HFFc6 (cell line): ENCODE measurements at places on chromosomes 1 and 21. TPM values are rescaled to one million over a fixed set of nuclear protein-coding genes. Genes with fewer than 3 reads are reported as not detected.

- DNase-seq, result no peak
- H3K36me3 ChIP-seq, result no peaks in the 10 kb centered on the region
- H3K4me1 ChIP-seq, result no peaks in the 10 kb centered on the region
- H3K27me3 ChIP-seq, result peaks cover 61% of the 10 kb centered on the region
These were observed 13.1 kb downstream of the RNF220 start for GRCh38 chr1:44418022-44418673.

DNA sequence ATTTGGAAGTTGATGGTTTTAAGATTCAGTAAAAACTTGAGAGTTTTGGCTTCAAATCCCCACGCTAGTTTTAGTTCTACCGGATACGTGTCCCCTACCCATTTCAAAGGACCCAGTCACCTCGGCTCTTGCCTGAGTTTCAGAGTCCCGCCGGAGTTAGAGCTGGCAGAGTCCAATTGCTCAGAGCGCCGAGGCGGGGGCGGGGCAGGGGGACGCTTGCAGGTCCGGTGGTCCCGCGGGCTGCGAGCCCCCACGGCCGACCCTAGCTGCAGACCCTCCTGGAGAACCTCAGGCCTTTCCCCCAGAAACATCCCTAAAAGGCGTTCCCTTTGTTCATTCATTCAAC is 765 bp upstream of the VPS45 start:
- no peaks in the 10 kb centered on the region for H3K27me3 ChIP-seq
- DNase-seq, result no peak
- peak overlapping the region; percentile 98 for H3K4me3 ChIP-seq
- H3K27ac ChIP-seq, result peak overlapping the region; percentile 98
- H3K36me3 ChIP-seq, result peaks cover 23% of the 10 kb centered on the region

NBPF4 gene
- not detected in 3 replicates for total RNA-seq

CXADR gene
- 0.03 to 0.28 TPM in 2 of 3 replicates, not detected in the other for total RNA-seq

FMO3 gene
- 0.23 TPM in 1 of 3 replicates, not detected in the others for total RNA-seq

TFF2 gene
- total RNA-seq, result not detected in 3 replicates

DNA sequence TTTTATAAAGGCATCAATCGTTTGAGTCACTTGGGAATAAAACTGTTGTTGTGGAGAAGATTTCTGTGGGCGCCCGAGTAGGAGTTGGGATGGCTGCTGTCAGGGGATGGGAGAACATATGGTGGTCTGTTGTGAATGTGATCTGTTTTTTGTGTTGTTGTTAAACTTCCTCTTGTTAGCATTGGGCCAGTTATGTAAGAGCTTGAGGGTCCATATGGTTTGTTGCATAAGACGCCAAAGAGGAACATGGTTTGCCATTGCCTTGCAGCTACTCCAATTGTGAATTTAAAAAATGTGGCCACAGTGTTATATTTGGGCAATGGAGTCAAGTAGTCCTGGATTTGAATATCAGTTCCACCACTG is 136.1 kb upstream of the JUN start:
- no peak overlapping the region for H3K4me3 ChIP-seq
- DNase-seq, result no peak
- H3K4me1 ChIP-seq, result peaks cover 13% of the 10 kb centered on the region
- no peak overlapping the region for H3K27ac ChIP-seq

MTR gene
- total RNA-seq, result 30.9 and 35.6 TPM in 2 replicates

GRCh38 chr1:53317646-53318539 is 10.0 kb downstream of the LRP8 start:
- H3K27ac ChIP-seq, result no peak overlapping the region
- H3K4me3 ChIP-seq, result no peak overlapping the region
- no peaks in the 10 kb centered on the region for H3K4me1 ChIP-seq
- no peak for DNase-seq

DNA sequence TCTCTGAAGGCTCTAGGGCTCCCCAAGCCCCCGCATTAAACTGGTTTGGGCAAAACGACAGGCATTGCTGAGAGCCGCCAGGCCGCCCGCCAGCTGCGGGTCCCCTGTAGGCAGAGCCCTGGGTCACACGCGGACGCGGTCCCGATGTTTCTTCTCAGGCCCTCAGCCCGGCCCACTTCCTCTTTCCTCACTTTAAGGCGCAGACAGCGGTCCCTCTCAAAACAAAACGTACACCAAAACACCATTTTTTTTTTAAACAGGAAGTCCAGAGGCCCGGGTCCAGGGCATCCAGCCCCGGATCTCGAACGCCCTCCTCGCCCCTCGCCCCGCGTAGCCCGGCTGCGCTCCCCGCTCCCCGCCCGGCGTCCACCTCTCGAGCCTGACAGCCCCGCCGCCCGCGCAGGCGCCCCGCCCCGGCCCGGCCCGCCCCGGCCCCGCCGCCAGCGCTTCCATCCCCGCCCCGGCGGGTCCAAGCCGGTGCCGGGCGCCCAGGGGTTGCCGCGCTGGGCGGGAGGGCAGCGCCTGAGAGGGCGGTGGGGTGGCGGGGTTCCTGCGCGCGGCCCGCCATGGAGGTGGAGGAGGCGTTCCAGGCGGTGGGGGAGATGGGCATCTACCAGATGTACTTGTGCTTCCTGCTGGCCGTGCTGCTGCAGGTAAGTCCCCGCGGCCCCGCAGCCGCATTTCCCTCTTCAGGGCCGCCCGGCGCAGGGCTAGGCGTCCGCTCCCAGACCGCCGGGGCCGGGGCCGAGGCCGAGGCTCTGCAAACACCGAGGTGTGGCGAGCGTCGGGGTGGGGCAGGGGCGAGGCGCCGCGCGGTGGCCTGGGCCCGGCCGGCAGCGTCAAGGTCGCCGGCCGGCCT is at the start of gene SLC22A15:
Gene SLC22A15, plus strand, starts transcription at position 452 of the 859 bp plus-strand sequence. Its CDS starts 115 bp downstream, at position 567.
- H3K27me3 ChIP-seq, result no peaks in the 10 kb centered on the region
- peak within 1 kb of the TSS; percentile 90 for H3K4me3 ChIP-seq
- peaks cover 7% of the 10 kb centered on the region for H3K36me3 ChIP-seq
- DNase-seq, result peak; percentile 51
- H3K27ac ChIP-seq, result peak within 1 kb of the TSS; percentile 92

DNA sequence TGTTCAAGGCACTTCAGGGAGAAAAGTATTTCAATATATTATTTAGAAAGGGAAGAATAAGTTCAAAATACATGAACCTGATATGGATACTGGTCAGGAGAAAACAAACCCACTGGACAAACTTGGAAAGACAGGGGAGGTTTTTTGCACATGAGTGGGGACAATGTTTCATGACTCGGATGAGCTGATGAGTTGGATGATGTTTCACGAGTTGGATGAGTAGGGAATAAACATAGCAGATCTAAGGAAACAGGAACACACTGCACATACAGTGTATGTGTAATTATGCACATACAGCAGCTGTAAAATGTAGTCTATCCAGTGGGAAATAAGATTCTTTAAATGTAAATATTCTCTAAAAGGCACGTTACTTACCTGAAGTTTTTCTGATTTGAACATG is 682.9 kb upstream of the ADAMTS5 start:
- H3K4me3 ChIP-seq, result peak overlapping the region; percentile 24; the same call in 1 of the 2 replicates
- no peaks in the 10 kb centered on the region for H3K36me3 ChIP-seq
- peaks cover 2% of the 10 kb centered on the region; the same call in 1 of the 2 replicates for H3K27me3 ChIP-seq
- DNase-seq, result peak; percentile 15

DNA sequence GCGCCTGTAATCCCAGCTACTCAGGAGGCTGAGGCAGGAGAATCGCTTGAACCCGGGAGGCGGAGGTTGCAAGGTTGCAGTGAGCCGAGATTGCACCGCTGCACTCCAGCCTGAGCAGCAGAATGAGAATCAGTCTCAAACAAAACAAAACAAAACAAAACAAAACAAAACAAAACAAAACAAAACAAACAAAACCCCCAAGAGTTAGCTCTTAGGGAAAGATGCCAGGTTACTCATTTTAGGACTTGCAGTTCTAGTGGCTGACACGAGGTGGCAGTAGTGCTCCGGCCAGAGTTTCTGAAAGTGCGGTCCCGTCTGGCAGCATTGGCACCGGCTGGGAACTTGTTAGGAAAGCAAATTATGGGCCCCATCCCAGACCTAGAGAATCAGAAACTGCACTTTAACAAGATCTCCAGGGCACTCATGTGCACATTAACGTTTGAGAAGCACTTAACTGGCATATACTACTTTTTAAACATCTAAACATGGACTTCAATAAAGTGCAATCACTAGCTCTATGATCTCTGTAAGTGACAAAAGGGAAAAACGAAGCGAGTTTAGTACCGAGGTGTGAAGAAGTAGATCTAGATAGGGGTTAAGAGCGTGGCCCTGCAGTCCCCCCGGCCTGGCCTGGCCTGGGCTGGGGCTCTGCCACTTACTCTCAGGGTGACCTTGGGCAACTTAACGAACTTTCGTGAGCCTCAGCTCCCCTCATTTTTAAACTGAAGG is 41.9 kb upstream of the TNFRSF1B start:
- no peak overlapping the region for H3K4me3 ChIP-seq
- H3K27ac ChIP-seq, result no peak overlapping the region
- H3K27me3 ChIP-seq, result peaks cover 29% of the 10 kb centered on the region
- peak; percentile 43 for DNase-seq
- H3K4me1 ChIP-seq, result peaks cover 11% of the 10 kb centered on the region

GUCA2B gene
- not detected in 3 replicates for total RNA-seq

FAM163A gene
- total RNA-seq, result not detected in 2 replicates

DNA sequence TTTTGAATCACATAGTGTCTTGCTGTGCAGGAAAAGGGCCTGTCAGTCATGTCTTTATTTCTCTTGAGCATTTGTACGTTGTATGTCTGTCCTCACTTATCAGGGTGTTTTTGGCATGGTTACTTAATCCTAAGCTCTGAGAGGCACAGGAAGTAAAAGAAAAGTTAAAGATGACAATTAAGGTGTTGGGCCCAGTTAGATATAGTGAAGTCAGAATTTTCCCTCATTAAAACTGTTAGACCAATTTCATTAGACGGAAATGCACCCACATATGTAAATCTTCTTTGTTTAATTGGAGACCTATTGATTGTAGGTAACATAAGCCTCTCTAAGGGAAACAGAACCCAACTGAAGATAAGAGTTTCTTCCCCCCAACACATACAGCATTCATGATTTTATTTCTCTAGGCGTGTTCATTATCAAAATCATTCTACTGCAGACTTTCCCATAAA is 21.9 kb downstream of the NFIA start:
- no peak overlapping the region for H3K27ac ChIP-seq
- no peak overlapping the region for H3K4me3 ChIP-seq
- H3K27me3 ChIP-seq, result no peaks in the 10 kb centered on the region
- H3K4me1 ChIP-seq, result no peaks in the 10 kb centered on the region
- no peaks in the 10 kb centered on the region for H3K36me3 ChIP-seq
- DNase-seq, result no peak
